Lower lobe of right lung (tissue), 2 donors: ENCODE measurements at places on chromosomes 4 and X. TPM values are rescaled to one million over a fixed set of nuclear protein-coding genes. Genes with fewer than 3 reads are reported as not detected.

Gene NKX1-1
- total RNA-seq = not detected

Gene SPIN4
- total RNA-seq = 8.1 TPM

Gene RENBP
- total RNA-seq = 57.0 TPM

Gene ARHGEF9
- 20.8 TPM for total RNA-seq

Gene PDZD11
- 23.0 TPM for total RNA-seq

Gene NEUROG2
- total RNA-seq = not detected

Gene CSN1S1
- not detected for total RNA-seq

Gene PRDM5
- total RNA-seq = 14.8 TPM

Gene USP51
- 4.2 TPM for total RNA-seq

Gene VCX
- not detected for total RNA-seq

DNA sequence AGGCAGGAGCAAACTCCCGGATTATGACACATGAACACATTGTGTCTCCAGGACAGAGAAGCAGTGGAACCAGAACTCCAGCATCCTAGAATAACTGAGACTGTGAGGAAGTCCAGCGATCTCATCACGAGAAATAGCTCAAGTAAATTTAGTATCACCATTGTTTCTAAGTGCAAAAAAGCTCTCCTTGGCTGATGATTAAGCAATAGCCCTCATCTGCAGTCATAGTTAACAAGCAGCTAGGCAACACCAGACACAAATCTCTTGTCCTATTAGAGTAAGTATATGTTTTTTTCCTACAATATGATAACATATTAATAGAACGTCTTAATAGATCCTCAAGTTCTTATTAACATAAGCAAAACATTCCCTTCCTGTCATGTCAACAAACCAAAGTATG is 2.4 kb upstream of the CFAP299 start:
- no peaks in the 10 kb centered on the region for H3K4me1 ChIP-seq
- no peak for DNase-seq
- H3K4me3 ChIP-seq = no peak overlapping the region
- H3K27ac ChIP-seq = no peak overlapping the region

- H3K4me1 ChIP-seq = no peaks in the 10 kb centered on the region
- no peak overlapping the region for H3K27ac ChIP-seq
- no peak overlapping the region for H3K4me3 ChIP-seq
- no peaks in the 10 kb centered on the region for H3K36me3 ChIP-seq
- no peaks in the 10 kb centered on the region for H3K27me3 ChIP-seq
Measured at GRCh38 chr4:82128355-82128754, 245.4 kb downstream of the HNRNPD start.

GRCh38 chrX:124401696-124402095 is 55.3 kb downstream of the SH2D1A start:
- H3K36me3 ChIP-seq = no peaks in the 10 kb centered on the region
- no peaks in the 10 kb centered on the region for H3K4me1 ChIP-seq
- H3K27me3 ChIP-seq = no peaks in the 10 kb centered on the region

GRCh38 chrX:105550043-105550663 is 272.2 kb upstream of the NRK start:
- H3K4me3 ChIP-seq = no peak overlapping the region
- no peak overlapping the region for H3K27ac ChIP-seq
- H3K4me1 ChIP-seq = no peaks in the 10 kb centered on the region
- no peaks in the 10 kb centered on the region for H3K27me3 ChIP-seq
- DNase-seq = no peak
- H3K36me3 ChIP-seq = no peaks in the 10 kb centered on the region

GRCh38 chrX:36609616-36610585 is 398.3 kb upstream of the FAM47C start:
- no peaks in the 10 kb centered on the region for H3K4me1 ChIP-seq
- no peaks in the 10 kb centered on the region for H3K27me3 ChIP-seq
- H3K36me3 ChIP-seq = no peaks in the 10 kb centered on the region
- no peak overlapping the region for H3K27ac ChIP-seq
- no peak for DNase-seq

DNA sequence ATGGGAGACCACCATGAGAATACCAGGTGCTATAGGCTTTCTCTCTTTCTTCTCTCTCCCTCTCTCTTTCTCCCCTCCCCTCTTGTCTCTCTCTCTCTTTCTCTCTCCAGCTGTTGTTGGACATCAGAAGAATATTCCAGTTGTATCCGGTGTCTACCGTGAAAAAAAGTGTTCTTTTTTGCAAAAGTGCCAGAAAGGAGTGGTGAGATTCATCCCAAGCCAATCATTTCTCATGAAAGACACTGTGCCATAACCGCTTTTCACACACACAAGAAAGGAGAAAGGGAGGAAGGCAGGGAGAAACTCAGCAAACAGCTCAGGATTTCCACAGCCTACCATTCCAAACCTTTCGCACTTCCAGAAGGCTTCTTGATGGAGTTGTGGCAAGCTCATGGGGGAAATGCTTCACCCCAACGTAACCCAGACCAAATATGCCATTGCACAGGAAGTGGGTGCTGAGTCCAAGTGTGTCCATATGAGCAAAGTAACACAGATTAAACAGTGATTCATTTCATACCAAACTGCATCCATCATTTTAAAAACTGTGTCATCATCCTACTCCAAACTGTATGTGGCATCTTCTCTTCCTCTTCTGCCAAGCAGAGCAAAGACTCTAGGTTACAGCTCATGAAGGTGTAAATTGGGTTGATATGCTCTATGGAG is 224.0 kb downstream of the APBB2 start:
- no peak overlapping the region for H3K27ac ChIP-seq
- no peak for DNase-seq
- peaks cover 17% of the 10 kb centered on the region for H3K4me1 ChIP-seq
- H3K36me3 ChIP-seq = no peaks in the 10 kb centered on the region

- H3K27me3 ChIP-seq = no peaks in the 10 kb centered on the region
- peaks cover 61% of the 10 kb centered on the region for H3K36me3 ChIP-seq
- no peak overlapping the region for H3K4me3 ChIP-seq
- no peak overlapping the region for H3K27ac ChIP-seq
- no peaks in the 10 kb centered on the region for H3K4me1 ChIP-seq
Measured at GRCh38 chrX:130136496-130136895, 26.2 kb upstream of the ELF4 start.

DNA sequence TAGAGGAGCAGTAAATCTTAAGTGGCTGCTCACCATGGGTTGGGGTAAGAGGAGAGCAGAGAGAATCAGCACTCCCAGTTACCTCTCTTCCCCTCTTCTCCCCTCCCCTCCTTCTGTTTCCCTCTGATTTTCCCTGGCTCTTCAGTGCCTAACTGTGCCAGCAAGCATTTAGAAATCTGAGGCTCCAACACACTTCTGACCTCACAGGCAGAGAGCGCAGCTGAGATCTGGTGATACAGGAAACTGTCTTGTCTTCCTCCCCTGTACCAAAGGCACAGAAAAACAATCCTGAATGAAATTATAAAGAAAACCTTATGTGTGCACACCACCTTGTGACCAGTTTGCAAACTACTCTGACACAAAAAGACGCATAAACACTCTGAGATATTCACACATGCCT is 82.4 kb upstream of the SMIM10 start:
- H3K27ac ChIP-seq = no peak overlapping the region
- DNase-seq = no peak
- H3K4me1 ChIP-seq = no peaks in the 10 kb centered on the region
- H3K4me3 ChIP-seq = no peak overlapping the region

- H3K4me3 ChIP-seq = peak within 1 kb of the TSS; percentile 46
- DNase-seq = no peak
- peak within 1 kb of the TSS; percentile 86 for H3K27ac ChIP-seq
- H3K36me3 ChIP-seq = no peaks in the 10 kb centered on the region
- peaks cover 48% of the 10 kb centered on the region for H3K4me1 ChIP-seq
Measured at GRCh38 chr4:10020871-10021652, at the start of gene SLC2A9. SLC2A9 (minus strand) TSS chr4:10021497; CDS start chr4:10021429, 68 bp downstream.

DNA sequence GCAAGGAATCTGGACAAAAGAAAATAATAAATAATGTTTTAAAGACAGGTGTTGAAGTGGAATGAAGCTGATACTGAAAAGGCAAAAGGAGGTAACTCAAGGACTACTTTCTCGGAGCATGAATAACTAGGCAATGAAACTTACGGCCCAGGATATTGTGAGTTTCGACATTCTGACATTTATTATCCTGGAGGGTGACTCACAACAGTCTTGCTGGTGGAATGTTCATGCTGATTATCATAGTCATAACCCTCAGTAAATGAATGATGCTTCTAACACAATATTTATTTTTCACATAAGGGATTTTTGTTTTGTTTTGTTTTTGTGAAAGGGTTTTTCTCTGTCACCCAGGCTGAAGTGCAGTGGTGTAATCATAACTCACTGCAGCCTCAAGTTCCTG is 147.0 kb upstream of the HPGD start:
- H3K27me3 ChIP-seq = no peaks in the 10 kb centered on the region
- DNase-seq = no peak
- H3K4me1 ChIP-seq = no peaks in the 10 kb centered on the region
- H3K27ac ChIP-seq = no peak overlapping the region
- H3K4me3 ChIP-seq = no peak overlapping the region

DNA sequence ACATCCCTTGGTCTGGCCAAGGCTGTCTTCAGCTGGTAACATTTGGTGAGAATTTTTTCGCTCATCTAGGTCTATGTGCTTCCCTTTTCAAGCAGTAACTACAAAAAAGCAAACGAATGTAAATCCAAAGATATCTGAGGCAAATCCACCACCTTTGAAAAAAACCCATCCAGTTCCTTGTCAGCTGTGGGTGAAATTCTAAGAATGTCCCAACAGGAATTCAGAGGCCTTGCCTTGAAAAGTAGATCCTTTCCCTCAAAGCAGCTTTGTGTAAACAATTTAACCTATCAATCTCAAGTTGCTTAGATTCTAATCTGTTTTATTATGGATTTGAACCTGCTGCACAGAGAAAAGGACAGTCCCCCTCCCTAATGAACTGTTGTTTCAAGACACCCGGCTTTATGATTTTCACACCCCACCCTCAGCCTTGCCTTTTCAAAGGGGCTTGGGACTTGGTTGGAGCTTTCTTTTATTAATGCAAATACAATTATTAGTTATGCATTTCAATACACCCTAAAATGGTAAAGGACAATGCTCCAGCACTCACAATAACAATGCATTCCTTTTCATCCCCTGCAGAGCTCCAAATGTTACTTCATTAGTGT is 166.6 kb downstream of the LDB2 start:
- H3K4me1 ChIP-seq = no peaks in the 10 kb centered on the region
- H3K27ac ChIP-seq = no peak overlapping the region
- H3K36me3 ChIP-seq = peaks cover 5% of the 10 kb centered on the region
- no peaks in the 10 kb centered on the region for H3K27me3 ChIP-seq

DNA sequence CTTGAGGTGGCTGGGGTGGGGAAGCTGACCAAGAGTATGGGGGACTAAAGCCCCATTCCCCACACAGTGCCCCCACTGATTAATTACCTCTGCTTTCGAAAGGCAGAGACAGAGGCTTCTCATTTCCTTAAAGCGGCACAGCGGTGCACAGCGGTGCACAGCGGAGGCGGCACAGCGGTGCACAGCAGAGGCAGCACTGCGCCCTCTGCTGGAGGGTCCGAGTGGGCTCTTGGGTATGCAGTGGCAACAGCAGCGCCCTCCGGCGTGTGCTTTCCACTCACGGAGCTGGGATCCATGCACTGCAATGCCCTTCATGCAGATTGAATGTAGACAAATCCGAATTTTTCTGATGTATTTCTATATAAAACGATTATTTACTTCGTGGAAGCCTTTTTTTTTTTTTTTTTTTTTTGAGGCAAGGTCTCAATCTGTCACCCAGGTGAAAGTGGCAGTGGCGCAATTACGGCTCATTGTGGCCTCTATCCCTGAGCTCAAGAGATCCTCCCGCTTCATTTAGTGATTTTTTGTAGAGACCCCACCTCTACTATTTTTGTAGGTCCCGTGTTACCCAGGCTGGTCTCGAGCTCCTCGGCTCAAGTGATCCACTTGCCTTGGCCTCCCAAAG is 19.7 kb upstream of the PRPS2 start:
- H3K27me3 ChIP-seq = no peaks in the 10 kb centered on the region
- DNase-seq = peak; percentile 78
- H3K36me3 ChIP-seq = no peaks in the 10 kb centered on the region
- no peak overlapping the region for H3K27ac ChIP-seq
- H3K4me1 ChIP-seq = no peaks in the 10 kb centered on the region
- no peak overlapping the region for H3K4me3 ChIP-seq

GRCh38 chr4:183303301-183303700 is 16.8 kb downstream of the CLDN22 start:
- no peak overlapping the region for H3K4me3 ChIP-seq
- H3K27ac ChIP-seq = no peak overlapping the region
- H3K36me3 ChIP-seq = peaks cover 6% of the 10 kb centered on the region
- DNase-seq = no peak
- H3K27me3 ChIP-seq = no peaks in the 10 kb centered on the region

DNA sequence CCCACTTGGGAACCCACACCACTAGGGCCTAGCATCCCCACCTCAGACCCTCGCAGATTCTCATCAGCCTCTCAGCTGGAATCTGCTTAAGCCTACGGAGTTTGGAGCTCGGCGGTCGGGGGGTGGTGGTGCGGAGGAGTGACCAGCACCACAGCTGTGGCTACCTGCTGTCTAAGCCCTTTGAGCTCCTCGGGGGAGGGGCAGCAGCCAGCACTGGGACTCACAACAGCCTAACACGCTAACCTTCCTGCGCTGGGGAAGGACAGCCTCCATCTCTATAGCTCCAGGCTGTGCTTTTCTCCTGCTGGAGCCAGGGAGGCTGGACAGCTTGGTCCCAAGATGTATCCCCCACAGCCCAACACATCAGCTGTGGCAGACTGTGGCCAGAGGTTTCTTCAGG is 281.5 kb downstream of the USP46 start:
- DNase-seq = no peak
- no peak overlapping the region for H3K27ac ChIP-seq
- no peaks in the 10 kb centered on the region for H3K36me3 ChIP-seq

DNA sequence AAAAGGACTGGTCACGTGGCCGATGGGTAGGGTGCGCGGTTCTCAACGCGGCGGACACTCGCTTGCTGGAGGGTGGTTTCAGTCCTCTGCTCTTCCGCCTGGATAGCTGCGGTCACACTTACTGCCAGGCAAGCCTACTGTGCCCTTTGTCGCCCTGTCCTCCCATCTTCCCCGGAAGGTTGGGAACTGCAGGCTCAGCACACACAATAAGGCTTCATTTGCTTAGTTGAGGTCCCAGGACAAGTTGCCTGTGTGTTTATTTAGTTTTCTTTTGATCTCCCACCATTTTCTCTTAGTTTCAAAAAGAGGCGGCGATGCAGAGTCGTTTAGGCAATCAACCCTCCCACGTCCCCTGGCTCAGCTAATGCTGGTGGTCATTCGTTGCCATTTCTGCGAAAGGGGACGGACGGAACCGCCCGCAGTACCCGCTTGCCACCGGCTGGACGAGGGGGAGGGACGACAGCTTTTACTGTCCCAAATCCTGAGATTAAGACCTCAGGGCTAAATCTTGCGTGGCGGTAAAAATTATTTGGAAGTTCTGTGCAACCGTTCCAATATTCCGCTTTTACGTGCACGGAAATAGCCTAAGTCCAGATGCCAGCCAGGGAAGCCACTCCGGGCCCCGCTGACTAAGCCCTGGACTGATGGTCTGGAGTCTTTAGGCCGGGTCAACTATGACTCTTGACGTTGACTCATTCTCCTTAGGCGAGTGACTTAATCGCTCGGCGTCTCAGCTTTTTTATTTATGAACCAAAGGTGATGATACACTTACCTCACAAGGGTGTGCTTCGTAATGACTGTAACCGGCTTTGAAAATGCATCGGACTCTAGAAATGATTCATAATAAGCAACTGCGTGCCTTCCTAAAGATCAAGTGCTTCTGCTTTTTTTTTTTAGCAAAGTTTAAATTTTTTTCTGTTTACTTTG is 671 bp upstream of the EIF4E start:
- H3K4me3 ChIP-seq = peak overlapping the region; percentile 97
- peak; percentile 76 for DNase-seq
- peak overlapping the region; percentile 94 for H3K27ac ChIP-seq
- H3K36me3 ChIP-seq = peaks cover 6% of the 10 kb centered on the region
- H3K27me3 ChIP-seq = no peaks in the 10 kb centered on the region
- H3K4me1 ChIP-seq = peaks cover 27% of the 10 kb centered on the region

GRCh38 chr4:85873566-85873965 is 398.6 kb downstream of the ARHGAP24 start:
- no peak for DNase-seq
- no peak overlapping the region for H3K4me3 ChIP-seq
- H3K4me1 ChIP-seq = no peaks in the 10 kb centered on the region
- no peaks in the 10 kb centered on the region for H3K36me3 ChIP-seq
- no peak overlapping the region for H3K27ac ChIP-seq
- no peaks in the 10 kb centered on the region for H3K27me3 ChIP-seq
